ENCODE measurements at places on chromosomes 4 and X.

DNA sequence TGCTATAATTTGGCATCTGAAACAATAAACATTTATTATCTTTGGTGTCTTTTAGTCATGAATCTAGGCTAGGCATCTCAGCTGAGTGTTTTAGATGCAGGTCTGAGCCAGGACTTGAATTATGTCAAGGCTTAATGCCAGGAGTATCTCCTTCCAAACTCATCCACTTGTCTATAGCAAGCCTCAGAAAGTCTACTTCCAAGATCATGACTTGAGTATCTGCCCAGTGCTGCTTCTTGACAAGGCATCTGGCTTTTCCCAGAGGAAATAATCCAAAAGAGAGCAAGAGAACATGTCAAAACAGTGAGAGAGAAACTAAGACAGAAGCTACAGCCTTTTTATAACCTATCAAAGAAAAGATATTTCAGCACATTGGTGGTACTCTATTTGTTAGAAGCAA lies 1052.1 kb upstream of the PCDH10 start:
- DNase-seq, result no peak

DNA sequence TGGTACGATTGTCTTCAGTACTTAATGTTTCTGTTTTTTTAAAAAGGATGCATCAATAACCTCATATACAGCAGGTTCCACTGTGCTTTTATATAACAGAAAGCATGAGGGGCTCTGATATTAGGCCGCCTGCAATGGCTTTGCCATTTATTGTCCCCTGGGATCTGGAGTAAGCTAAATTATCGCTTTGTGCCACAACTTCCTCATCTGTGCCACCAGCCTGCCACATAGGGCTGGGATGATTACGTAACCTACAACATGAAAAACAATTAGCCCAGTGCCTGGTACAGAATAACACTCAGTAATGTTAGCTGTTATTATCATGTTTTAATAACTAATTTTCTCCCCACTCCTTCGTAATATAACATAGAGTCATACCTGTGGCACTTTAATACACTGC lies 65.5 kb upstream of the TRIM2 start:
- DNase-seq, result no peak

DNA sequence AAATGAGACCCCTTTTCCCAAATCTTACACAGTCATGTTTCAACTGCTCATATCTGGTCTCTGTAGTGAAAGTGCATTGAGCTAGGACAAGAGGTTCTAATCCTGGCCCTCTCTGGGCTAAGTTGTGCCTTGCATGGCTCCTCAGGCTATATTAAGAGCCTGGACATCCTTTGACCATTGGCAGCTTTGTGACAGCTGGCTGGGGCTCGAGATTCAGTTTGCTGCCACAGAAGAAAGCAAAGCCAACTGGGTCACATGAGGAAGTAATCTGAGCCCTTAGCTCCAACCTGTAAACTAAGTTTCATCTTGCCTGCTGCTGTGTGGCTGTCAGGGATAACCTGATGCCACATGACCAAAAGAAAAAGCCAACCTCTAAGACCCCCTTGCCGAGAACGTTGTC lies 51.8 kb upstream of the JADE1 start:
- no peak for DNase-seq

DNA sequence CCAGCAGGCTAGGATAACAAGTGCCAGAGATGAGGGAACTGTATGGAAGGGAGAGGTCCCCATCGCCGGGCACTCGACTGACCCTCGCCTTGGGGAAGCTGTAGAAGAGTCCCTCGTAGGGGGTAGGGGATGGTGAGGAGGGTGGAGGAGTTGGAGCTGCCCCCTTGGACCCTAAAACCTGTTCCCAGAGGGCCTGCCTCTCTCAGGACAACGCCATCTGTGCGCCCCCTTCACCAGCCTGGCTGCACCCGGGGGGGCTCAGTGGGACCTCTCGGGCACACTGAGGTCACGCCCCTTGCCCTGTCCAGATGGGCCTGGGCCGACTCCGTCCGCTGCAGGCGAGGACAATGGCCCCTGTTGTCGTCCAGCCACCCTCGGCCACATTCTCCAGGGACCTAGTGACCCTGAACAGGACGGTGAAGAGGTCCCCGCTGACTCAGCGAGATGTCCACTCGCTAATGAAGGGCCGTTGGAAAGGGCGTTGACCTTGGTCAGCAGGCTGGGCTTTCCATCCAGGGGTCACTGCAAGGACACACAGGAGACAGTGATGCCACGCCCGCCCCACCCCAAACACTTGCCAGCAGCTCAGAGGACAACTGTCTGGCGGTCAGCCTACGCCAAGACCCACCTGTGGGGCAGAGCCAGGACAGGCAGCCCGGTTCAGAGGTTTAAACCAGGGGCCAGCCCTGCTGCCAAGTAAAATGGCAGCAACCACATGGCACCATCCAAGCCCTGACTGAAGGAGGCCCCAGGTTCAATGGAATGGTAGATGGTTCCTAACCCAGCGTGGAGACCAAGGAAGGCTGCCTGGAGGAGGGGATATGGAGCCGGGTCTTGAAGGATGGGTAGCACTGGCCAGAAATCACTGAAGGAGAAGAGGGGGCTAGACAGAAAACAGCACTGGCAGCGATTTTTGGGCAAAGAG lies 51.2 kb downstream of the HMX1 start:
- DNase-seq, result no peak

DNA sequence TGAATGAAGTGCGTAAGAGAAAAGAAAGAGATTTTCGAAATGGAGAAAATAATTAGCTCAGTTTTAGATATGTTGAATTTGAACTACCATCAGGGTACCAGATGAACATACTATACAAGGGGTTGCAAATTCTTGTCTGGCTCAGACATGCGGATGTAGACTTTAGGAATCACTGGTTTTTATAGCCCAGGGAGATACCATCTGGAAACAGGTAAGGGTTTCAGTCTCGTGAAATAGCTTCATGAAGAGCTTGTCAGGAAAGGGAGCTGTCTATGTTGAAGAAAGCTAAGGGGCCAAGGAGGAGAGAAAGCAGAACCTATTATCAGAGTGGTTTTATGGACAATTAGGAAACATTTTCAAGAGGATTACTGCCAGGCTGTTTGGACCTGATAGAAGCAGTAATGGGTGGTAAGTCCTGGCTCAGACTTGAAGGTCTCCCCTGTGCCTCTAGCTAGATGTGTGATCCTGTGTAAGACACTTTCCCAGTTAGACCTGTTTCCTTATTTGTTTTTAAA lies 6.7 kb downstream of the RAB9A start:
- DNase-seq, result no peak

GRCh38 chrX:127708155-127708554 lies 344.0 kb downstream of the ACTRT1 start:
- DNase-seq, result no peak

DNA sequence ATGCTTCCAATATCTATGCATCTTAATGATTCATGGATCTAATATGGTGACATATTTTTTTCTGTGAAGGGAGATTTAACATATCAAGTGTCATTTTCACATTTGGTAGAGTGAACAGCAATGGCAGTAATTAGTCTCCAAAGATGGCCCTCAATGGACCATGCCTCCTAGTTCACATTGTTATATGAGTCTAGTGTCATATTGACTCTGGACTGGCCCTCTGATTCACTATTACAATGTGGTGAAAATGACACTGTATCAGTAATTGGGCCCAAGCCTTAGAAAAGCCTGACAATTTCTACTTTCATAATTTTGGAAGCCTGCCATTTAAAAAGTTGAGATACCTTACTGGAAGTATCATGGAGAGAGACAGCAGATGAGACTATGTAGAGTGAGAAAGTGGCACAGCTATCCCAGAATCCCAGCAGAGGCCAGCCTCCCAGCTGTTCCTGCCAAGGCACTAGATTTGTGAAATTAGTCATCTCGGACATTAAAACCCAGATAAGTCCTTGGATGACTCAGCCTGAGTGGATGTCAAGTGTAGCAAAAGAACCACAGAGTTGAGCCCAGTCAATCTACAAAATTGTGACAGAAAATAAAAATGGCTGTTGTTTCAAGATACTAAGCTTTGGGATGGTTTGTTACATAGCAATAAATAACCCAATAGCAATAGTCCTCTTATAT lies 68.4 kb downstream of the ARHGEF38 start:
- DNase-seq, result no peak

DNA sequence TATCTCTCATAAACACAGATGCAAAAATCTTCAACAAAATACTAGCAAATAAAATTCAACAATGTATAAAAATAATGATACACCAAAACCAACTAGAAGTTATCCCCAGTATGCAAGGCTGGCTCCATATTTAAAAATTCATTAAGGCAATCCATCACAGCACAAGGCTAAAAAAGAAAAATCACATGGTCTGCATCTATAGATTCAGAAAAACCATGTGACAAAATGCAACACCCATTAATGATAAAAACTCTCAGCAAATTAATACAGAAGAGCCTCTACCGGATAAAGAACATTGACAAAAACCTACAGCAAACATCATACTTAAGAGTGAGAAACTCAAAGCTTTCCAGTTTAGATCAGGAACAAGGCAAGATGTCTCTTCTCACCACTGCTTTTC lies 182.6 kb downstream of the COL25A1 start:
- no peak for DNase-seq

- DNase-seq, result no peak
These were observed 813.7 kb upstream of the HS3ST1 start for GRCh38 chr4:12242354-12242753.

DNA sequence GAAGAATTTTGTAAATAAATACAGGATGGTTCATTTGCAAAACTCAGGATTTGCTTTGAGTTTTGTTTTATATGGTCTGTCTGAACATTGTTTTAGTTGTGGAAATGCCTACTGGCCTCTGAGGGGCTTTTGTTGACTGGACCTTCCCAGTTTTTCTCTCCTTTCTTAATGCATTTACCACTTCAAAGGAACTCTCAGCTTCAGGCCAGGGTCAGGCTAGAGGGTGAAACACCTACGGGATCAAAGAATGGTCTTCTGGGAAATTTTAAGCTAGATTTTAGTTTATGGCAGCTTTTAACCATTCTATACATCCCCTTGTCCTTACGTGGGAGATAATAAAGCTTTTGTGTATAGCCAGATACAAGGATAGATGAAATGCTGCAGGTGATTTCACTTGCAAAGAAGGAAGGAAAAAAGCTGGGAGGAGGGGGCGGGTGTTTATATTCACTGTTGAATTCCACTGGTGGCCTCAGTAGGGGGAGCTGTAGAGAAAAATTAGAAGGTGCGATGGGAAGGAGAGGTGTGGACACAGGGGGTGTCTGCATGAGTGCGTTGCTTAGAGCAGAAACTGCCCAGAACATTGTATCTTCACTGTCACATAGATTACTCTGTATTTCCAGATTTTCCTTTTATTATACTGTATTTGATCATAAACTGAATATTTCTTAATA lies 151.8 kb downstream of the TSPAN5 start:
- no peak for DNase-seq

- no peak for DNase-seq
These were observed 105.0 kb downstream of the SHROOM3 start for GRCh38 chr4:76539979-76540378.

DNA sequence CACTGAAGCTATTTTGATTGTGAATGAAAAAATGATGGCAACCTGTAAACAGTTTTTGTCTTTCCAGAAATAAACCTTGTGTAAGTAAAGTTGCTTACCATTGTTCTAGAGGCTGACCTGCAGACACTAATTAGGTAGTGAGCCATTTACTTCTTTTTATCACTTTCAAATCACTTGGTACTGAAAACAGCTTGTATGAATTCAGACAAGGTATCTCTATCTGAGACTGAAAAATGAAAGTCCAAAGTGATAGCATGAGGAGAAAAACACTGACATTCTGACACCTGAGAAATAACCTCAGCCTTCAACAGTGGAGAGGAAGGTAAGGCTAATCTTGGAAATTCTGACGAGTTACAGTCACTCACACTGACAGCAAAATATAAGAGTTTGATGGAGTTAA lies 238.8 kb downstream of the GPC3 start:
- no peak for DNase-seq

- no peak for DNase-seq
These were observed 66.4 kb upstream of the SCML1 start for GRCh38 chrX:17670874-17671273.

DNA sequence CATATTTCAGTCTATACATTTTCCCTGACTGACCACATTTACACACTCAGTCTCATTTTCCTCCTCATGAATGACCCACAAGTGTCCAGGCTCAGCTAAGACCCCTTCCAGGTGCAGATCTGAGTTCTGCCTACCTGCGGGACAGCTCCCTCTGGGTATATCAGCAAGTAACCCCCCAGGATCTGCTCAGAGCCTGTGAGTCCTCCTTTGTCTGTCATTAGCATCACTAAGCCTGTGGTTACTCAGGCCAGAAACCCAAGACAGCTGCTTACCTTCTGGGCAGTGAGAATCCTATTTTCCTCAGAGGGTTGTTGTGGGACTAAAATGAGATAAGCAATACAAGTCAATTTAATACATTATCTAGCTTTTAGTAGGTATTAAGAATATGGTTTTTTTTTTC lies 487.6 kb upstream of the BOD1L1 start:
- no peak for DNase-seq

DNA sequence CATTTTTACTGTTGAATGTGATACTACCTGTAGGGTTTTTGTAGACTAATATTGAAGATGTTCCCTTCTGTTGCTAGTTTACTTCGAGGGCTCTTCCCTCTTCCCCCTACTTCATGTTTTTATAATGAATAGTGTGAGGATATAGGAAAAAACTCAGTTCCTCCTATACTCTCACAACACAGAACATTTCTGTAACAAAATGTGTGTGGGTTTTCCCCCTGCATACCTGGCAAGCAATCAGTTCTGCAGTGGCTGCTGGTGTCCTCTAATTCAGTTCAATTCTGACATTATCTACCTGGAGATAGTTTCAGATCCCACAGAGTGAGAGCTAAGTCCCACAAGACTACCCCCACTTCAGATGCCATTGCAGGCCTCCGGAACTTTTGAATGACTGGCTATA lies 107.9 kb downstream of the KDM6A start:
- DNase-seq, result no peak

GRCh38 chr4:127610488-127610887 lies 22.3 kb upstream of the INTU start:
- no peak for DNase-seq

GRCh38 chr4:53593765-53594164 lies 2.5 kb upstream of the LNX1 start:
- DNase-seq, result peak; percentile 28

GRCh38 chr4:158051401-158052235 lies 121.2 kb downstream of the GASK1B start:
- DNase-seq, result no peak

DNA sequence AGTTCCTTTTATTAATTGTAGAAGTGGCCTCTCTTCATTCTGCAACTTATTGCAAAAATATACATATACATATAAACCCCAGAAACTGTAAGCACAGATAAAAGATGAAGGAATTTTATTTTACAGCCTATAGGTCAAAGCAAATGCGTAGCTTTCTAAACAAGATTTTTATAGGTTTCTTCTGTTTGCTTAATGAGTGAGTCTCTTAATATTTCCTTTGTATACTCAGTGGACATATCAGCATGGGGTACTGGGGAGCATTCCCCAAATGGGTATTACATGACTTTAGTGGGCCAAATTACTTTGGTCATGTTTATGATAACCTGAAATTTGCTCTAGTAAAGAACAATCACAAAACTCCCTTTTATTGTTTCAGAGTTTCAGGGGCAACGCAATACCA lies 1698.6 kb upstream of the IGFBP7 start:
- DNase-seq, result peak; percentile 24

- no peak for DNase-seq
These were observed 116.7 kb downstream of the FAM53A start for GRCh38 chr4:1567519-1567807.

- no peak for DNase-seq
These were observed 11.8 kb downstream of the EDA start for GRCh38 chrX:69627744-69628143.

GRCh38 chrX:10326578-10326977 lies 169.8 kb downstream of the CLCN4 start:
- peak; percentile 5 for DNase-seq

- DNase-seq, result no peak
These were observed 96.9 kb upstream of the CASK start for GRCh38 chrX:42020225-42020624.

All from NCI-H146 (cell line).